ENCODE measurements at places on chromosomes 6 and 20.

- peak; percentile 92 for DNase-seq
Observed at GRCh38 chr20:35273449-35274171, 4.3 kb downstream of the MMP24OS start.

DNA sequence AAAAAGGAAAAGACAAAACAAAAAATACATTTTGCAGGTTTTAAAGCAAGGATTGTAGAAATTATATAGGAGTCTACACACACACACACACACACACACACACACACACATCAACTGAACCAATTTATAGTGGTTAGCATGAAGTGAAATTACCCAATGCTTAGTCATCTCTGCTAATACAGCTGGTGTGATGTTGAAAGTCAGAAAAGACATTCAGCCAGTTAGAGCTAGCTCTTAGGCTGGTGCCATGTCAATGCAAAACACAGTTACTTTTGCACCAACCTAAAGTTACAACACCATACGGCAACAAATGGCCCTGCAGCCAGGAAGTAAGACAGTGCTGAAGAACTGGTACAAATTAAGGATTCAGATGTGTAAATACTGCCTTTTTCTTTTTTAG, 15.2 kb downstream of the FAM210B start:
- DNase-seq: no peak

DNA sequence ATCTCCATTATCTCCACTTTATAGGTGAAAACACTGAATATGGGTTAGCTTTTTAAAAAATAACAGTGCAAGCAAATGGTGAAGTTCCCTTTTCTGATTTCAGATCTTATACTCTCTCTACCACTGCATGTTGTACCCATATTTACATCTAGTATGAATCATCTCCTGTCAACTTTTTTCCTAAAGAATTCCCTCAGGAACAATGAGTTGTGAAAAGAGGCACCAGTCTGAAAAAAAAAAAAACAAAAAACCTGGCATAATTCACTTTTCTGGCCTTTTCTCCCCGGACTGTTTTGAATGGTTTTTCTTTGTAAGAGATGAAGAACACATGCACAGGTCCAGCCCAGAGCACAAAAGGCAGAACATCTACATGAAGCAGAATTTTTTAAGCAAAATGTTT, 596.0 kb downstream of the COL12A1 start:
- DNase-seq: no peak

- DNase-seq: no peak
Observed at GRCh38 chr6:82877213-82878195, 188.1 kb downstream of the UBE3D start.

DNA sequence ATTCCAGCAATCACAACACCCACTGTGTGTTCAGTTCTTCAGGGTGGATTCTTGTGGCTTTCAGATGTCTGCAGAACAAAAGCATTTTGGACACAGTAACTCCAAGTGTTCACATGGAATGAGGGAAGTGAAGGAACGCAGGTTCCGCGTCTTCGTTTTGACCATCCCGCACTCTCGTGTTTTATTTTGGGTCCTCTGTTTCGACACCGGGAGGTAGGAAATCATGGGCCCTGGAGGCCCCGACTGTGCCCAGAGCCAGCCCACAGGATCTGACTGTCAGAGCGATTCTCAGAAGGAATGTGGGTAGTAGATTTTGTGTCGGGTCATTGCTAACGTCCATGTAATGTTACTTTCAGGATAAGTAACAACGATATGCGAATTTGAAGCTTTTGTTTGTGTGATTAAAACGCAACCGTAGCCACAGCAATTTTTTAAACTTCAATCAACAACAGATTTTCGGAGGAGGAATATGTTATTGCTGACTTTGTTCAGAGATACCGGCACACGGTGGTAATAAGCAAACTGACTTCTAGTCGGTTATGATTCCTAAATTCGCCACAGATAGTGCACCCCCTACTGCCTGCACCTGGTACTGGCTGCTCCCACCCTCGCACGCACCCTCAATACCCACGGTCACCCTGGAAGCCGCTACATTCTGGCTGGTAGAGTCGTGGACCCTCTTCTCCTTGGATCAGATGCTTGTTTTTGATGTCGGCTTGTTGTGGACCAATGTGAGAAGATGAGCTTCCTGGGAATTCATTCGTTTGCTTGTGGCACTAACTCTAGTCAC, 10.5 kb downstream of the NPEPL1 start:
- DNase-seq: no peak

GRCh38 chr6:6712449-6713403, 124.2 kb downstream of the LY86 start:
- no peak for DNase-seq

GRCh38 chr20:18712131-18712530, 101.5 kb upstream of the SCP2D1 start:
- no peak for DNase-seq

GRCh38 chr6:77036400-77036799, 426.9 kb downstream of the HTR1B start:
- no peak for DNase-seq

- DNase-seq: no peak
Observed at GRCh38 chr6:20589266-20589665, 55.0 kb downstream of the CDKAL1 start.

All from DMS 273 treated with DMSO at 0.1 percent for 48 hours (cell line).